ENCODE measurements at places on chromosomes 13 and 19. TPM values are rescaled to one million over a fixed set of nuclear protein-coding genes. Genes with fewer than 3 reads are reported as not detected.

The PGLYRP2 gene
- total RNA-seq: 1.6 TPM

The ZNF296 gene
- total RNA-seq: 2.3 TPM

The CASP14 gene
- total RNA-seq: not detected

The SLC1A6 gene
- total RNA-seq: not detected

The DMKN gene
- 1.8 TPM for total RNA-seq

DNA sequence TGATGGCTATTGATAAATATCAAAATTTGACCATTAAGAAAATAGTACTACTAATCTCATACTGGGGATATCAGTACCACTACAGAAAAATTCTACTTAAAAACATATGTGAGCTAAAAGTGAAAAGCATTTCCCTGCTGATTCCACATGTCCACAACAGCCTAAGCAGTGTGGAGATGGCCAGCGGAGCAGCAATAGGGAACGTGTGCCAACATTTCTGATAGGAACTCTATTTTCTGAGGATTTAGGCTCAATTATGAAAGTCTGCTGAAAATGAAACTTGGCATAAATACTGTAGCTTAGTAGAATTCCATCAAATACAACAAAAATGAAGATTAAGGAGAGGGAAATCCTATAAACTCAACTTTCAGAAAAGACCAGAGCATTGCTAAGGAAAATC is 311.6 kb downstream of the ENOX1 start:
- no peak for DNase-seq

GRCh38 chr19:56508290-56508778 is 679 bp downstream of the ZNF471 start:
- no peak for DNase-seq

DNA sequence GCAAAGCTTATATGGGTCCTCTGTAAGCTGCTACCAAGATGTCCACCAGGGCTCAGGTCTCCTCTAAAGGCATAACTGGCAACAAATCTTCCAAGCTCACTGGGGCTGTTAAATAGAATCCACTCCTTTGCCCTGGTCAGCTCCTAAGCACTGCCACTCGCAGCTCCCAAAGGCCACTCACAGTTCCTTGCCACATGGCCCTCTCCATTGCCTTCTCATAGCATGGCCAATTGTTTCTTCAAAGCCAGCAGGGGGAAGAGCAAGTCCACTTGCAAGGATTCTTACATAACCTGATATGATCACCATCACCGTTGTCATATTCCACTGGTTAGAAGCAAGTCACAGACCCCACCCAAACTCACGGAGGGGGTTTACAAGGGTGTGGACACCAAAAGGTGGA is 199.5 kb downstream of the SUCLA2 start:
- no peak for DNase-seq

GRCh38 chr19:13670846-13671245 is 93.5 kb upstream of the MRI1 start:
- no peak for DNase-seq

DNA sequence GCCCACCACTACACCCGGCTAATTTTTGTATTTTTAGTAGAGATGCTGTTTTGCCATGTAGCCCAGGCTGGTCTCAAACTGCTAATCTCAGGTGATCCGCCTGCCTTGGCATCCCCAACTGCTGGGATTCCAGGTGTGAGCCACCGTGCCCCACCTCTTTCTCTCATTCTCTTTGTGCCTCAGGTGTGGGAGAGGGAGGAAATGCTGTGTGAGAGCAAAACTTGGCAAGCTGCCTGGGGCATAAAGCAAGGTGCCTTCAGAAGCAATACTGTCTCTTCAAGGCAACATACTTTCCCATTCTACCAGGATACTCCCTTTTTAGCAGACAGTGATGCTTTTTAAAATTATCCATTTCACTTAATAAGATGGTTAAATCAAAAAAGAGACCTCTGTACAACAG is 53.2 kb upstream of the RFC3 start:
- DNase-seq: no peak

- no peak for DNase-seq
These were observed 59.4 kb downstream of the ZNF536 start for GRCh38 chr19:30431591-30431990.

DNA sequence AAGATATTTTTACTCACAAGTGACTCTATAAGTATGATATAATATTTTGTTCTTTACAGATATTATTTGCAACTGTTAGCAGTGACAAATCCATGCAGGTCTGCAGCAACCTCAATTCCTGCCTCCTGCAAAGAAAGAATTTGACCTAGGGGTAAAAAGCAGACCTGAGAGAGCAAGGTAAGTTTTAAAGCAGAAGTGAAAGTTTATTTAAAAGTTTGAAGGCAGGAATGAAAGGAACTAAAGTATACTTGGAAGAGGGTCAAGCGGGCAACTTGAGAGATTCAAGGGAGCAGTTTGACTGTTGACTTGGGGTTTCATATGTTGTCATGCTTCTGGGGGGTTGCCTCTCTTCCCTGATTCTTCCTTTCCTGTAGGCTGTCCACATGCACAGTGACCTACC is 520.1 kb upstream of the PCDH20 start:
- DNase-seq: no peak

- no peak for DNase-seq
These were observed 327 bp downstream of the PTGER1 start for GRCh38 chr19:14474827-14475226.

GRCh38 chr13:22110368-22110767 is 439.5 kb downstream of the FGF9 start:
- DNase-seq: no peak

- no peak for DNase-seq
These were observed 4.6 kb downstream of the MARK4 start for GRCh38 chr19:45255611-45256157.

GRCh38 chr19:2044709-2045500 is 6.1 kb downstream of the MKNK2 start:
- no peak for DNase-seq

GRCh38 chr19:49357186-49357585 is 5.0 kb downstream of the TEAD2 start:
- DNase-seq: no peak

GRCh38 chr19:20252613-20253012 is 85.6 kb downstream of the ZNF486 start:
- no peak for DNase-seq

GRCh38 chr13:47005756-47006414 is 109.0 kb upstream of the HTR2A start:
- DNase-seq: no peak

GRCh38 chr13:63093907-63094469 is 1678.3 kb upstream of the PCDH20 start:
- DNase-seq: no peak

GRCh38 chr13:100751826-100752225 is 77.2 kb upstream of the TMTC4 start:
- DNase-seq: no peak

- DNase-seq: no peak
These were observed 940 bp upstream of the DCUN1D2 start for GRCh38 chr13:113491418-113491883.

GRCh38 chr13:62356977-62357376 is 941.3 kb upstream of the PCDH20 start:
- no peak for DNase-seq

DNA sequence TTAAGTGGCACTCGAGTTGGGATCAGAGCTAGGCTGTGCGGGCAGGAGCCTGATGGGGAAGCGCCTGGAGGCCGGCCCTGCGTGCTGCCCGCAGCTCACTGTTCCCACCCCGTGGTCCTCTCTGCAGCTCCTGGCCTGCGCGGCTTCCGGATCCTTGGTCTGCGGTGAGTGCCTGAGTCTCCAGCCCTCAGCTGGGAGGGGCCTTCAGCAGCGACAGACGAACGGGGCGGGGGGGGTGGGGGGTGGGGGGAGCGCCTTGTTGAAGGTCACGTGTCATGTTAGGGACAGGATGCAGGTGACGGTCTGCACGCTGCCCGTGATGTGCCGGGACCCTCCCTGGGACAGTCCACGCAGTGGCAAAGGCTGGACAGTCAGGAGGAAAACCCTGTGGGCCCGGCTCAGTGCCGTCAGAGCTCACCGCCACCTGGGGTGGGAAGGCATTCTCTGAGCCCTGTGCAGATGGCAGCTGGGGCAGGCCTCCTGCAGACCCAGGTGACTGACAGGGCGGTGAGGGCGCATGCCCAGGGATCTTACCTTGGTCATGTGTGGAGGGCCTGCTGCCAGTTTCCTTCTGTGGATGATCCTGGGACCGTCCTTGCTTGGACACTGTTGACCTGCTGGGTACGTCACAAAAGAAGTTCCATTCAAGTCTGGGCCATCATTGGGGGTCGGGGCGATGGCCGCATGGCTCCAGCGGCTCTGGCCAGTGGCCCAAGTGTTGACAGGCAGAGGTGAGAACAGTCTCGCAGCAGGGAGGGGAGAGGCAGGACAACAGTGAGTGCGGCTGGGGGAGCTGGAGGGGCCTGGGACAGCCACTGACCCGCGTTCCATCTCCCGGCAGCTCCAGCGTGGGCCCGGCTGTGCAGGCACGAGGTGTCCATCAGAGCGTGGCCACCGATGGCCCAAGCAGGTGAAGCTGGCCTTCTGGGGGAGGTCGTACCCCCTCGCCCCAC is 4.3 kb downstream of the NDUFS7 start:
- DNase-seq: no peak

DNA sequence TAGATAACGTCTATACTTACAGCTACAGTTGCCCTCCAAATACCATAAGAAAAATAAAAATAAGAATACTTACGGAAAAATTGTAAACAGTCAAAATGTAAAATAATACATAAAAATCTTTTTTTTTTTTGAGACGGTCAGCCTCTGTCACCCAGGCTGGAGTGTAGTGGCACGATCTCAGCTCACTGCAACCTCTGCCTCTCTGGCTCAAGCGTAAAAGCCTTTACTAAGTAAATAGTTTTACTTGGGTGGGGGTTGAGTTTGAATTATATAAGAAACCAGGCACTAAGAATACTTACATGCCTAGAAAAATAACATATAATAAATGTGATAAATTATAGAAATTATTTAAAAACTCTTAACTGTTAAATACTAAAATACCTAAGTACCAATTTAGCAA is 1413.0 kb upstream of the PRR20A start:
- no peak for DNase-seq

DNA sequence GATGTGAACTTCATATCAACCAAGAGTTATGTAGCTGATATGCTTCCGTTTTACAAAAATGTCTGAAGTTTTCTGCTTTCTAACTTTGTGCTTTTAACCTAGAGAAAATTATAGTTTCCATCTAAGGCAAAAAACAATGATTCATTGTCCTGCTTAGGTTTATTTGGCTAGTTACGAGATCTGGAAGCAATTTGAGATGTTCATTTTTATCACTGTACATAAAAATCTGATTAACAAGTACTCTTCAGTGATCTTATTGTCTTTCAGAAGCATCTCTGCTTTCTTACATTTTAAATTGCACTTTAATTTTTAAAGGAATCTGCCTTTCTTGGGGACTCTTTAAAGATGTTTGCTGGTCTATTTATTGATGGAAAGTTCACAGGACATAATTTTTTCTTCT is 188.1 kb downstream of the RFC3 start:
- no peak for DNase-seq

DNA sequence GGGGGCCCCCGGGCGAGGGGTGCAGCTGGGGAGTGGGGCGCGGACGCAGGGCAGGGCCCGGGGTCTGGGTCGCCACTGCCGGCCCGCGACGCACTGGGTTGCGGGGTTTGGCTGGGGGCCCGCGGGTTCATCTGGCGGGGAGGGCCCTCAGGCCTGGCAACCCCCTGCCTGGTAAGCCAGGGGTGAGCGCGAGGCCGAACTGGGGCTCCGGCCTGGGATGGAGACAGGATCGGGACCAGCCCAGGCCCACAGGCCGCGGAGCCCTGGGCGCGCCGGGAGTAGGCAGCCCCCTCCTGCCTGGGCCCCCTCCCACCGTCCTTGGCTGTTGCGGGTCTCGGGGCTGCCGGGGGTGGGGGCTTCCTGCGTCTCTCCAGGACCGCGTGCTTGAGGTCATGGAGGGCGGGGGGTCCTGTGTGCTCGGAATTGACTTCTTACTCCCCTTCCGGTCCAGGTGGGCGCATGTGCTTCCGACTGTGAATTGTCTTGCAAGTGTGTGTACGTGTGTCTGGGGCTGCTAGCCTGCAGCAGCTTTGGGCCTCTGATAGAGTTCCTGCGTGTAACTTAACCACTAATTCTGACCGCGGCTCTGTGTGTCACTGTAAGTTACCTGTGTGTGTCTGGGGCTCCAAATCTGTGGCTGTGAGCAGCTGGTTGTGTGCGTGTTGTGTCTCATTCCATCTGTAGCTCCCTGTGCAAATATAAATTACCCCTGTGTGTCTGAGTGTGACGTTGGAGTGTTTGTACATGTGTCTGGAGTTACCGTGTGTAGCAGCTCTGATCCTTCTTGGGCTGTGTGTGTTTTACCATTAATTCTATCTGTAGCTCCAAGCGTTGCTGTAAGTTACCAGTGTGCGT is 751 bp downstream of the GRAMD1A start:
- DNase-seq: no peak

DNA sequence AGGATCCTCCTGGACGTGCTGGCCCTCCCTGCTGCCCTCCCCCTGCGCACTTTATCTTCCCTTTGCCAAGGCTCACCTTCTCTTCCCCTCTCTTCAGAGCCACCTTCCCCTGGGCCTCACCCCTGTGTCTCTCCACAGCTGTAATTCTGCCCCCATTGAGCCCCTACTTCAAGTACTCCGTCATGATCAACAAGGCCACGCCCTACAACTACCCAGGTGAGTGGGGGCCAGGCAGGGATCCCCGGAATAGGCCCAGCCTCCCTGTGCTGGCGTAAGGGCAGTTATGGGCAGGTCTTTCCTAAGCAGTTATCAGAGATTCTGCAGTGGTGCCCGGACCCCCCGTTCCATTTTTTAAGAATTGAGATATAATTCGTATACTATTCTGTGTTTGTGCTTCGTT is 3.1 kb downstream of the NDUFA3 start:
- DNase-seq: no peak

DNA sequence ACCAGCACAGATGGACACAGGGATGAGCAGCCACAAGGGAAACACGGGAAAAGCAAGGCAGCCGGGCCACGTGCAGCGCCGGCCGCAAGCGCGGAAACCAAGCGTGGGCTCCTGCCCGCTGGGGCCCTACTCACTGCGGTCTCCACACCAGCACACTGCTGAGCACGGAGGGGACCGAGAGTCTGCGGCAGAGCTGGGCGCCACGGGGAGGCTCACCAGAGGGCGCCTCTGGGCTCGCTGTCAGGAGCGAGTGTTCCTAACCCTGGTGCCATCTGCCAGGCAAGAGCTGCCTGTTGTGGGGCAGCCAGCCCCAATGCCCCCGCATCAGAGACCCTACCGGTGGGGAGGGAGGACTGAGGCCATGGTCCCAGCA is 26.5 kb downstream of the MPND start:
- DNase-seq: peak; percentile 55
